Adrenal gland (tissue), 19 donors: ENCODE measurements at places on chromosomes 4 and X. TPM values are rescaled to one million over a fixed set of nuclear protein-coding genes. Genes with fewer than 3 reads are reported as not detected.

GASK1B gene
- 120 TPM for total RNA-seq

DNA sequence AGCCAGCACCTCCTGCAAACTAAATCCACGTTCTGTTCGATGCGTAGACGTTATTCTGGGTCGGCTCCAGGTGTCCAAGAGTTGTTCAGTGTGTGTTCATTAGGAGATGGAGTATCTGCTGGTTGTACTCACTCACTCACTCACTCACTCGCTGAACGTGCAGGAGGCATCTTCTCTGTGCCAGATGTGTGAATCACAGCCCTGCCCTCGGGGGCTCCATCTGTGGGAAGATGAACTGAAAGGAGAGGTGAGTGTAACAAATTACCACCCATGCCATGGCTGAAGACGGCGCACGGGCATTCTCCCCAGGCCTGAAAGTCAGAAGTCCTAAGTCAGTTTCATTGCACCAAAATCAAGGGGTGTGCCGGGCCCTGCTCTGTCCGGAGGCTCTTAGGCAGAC lies 16.1 kb downstream of the NSG1 start:
- no peaks in the 10 kb centered on the region for H3K36me3 ChIP-seq
- H3K27ac ChIP-seq, result no peak overlapping the region
- H3K4me1 ChIP-seq, result no peaks in the 10 kb centered on the region
- H3K27me3 ChIP-seq, result no peaks in the 10 kb centered on the region

DNA sequence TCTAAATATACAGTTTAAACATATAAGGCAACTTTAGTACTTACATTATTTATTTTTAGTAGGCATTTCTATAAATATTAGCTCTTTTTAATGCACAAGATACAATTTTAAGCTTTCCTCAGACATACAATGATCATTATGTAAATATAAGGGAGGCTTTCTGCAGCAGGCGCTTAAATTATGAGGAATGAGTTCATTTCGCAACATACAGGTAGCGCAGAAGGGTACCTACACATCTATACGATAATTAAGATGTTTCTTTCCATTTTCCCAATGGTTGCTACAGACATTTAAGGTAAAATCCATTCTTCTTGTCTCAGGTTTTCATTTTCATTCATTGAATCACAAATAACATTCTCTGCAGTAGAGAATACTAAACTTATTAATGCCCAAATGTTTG lies 1.2 kb downstream of the AASDH start:
- DNase-seq, result no peak
- H3K27me3 ChIP-seq, result no peaks in the 10 kb centered on the region

- H3K27ac ChIP-seq, result no peak overlapping the region
- H3K4me1 ChIP-seq, result no peaks in the 10 kb centered on the region
- H3K27me3 ChIP-seq, result no peaks in the 10 kb centered on the region
- no peak for DNase-seq
- no peak overlapping the region for H3K4me3 ChIP-seq
Observed at GRCh38 chr4:138892483-138893407, 122.8 kb upstream of the NOCT start.

DNA sequence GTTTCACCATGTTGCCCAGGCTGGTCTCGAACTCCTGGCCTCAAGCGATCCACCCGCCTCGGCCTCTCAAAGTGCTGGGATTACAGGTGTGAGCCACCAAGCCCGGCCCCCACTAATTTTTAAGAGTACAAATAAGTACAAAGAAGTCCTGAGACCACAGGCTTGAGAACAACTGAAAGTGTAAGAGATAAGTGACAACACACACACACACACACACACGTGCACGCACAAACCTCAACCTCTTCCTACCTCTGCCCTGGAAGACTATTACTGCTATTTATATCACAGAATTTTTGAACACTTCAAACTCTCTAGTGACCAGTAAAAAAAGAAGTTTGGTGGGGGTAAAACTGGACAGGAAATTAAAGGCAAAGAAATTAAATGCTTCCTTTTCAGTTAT lies 7.5 kb downstream of the KLHL15 start:
- no peaks in the 10 kb centered on the region for H3K36me3 ChIP-seq
- H3K27ac ChIP-seq, result no peak overlapping the region

- no peaks in the 10 kb centered on the region for H3K4me1 ChIP-seq
- peaks cover 3% of the 10 kb centered on the region for H3K27me3 ChIP-seq
- H3K27ac ChIP-seq, result no peak overlapping the region
Observed at GRCh38 chr4:108906006-108906405, 143.2 kb upstream of the ETNPPL start.

MTNR1A gene
- total RNA-seq, result not detected

GRCh38 chrX:50700921-50701320 lies 113.1 kb downstream of the SHROOM4 start:
- no peak overlapping the region for H3K4me3 ChIP-seq
- H3K27me3 ChIP-seq, result no peaks in the 10 kb centered on the region
- H3K4me1 ChIP-seq, result no peaks in the 10 kb centered on the region
- peak; percentile 43 for DNase-seq

DNA sequence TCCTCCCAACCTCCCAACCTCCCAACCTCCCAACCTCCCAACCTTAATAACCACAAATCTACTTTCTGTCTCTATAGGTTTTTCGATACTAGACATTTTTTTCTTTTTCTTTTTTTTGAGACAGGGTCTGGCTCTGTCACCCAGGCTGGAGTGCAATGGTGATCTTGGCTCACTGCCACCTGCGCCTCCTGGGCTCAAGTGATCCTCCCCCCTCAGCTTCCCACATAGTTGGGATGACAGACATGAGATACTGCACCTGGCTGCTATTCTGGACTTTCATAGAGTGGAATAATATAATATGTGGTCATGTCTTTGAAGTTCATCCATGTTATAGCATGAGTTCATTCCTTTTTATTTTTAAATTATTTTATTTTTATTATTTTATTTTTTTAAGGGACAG lies 39.5 kb upstream of the ZFX start:
- DNase-seq, result no peak
- H3K36me3 ChIP-seq, result no peaks in the 10 kb centered on the region
- H3K4me3 ChIP-seq, result no peak overlapping the region
- no peak overlapping the region for H3K27ac ChIP-seq
- H3K27me3 ChIP-seq, result peaks cover 4% of the 10 kb centered on the region

TRPC5OS gene
- not detected for total RNA-seq

DNA sequence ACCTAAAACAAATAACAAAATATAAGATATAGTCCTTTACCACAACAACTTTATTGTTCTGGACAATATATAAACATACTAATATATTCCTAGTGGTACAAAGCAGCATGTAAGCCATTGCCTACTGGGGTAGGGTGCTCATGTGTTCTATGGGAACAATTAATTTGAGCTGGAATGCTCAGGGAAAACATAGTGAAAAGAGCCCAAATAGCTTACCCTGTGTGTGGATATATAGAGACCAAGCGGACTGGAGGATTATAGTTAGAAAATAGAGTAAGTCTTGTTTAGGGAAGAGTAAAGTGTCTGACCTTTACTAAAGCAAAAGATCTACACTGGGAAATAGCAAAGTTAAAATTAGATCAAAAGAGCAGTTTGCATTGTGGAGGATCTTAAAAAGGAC lies 64.8 kb downstream of the MAD2L1 start:
- DNase-seq, result no peak
- H3K4me1 ChIP-seq, result no peaks in the 10 kb centered on the region
- no peak overlapping the region for H3K27ac ChIP-seq
- no peaks in the 10 kb centered on the region for H3K36me3 ChIP-seq
- H3K27me3 ChIP-seq, result no peaks in the 10 kb centered on the region

TCEAL2 gene
- 0.72 TPM for total RNA-seq

TMPRSS11B gene
- not detected for total RNA-seq

- H3K4me3 ChIP-seq, result no peak overlapping the region
- H3K4me1 ChIP-seq, result no peaks in the 10 kb centered on the region
- no peak for DNase-seq
Observed at GRCh38 chr4:169283114-169283509, 12.4 kb upstream of the SH3RF1 start.

- no peak overlapping the region for H3K4me3 ChIP-seq
- H3K36me3 ChIP-seq, result no peaks in the 10 kb centered on the region
- H3K27me3 ChIP-seq, result no peaks in the 10 kb centered on the region
- H3K4me1 ChIP-seq, result no peaks in the 10 kb centered on the region
- H3K27ac ChIP-seq, result no peak overlapping the region
Observed at GRCh38 chr4:5096261-5096660, 45.0 kb downstream of the STK32B start.

GRCh38 chr4:187668526-187669082 lies 327.0 kb upstream of the ZFP42 start:
- no peaks in the 10 kb centered on the region for H3K36me3 ChIP-seq
- no peak for DNase-seq
- no peaks in the 10 kb centered on the region for H3K4me1 ChIP-seq
- no peak overlapping the region for H3K4me3 ChIP-seq
- no peaks in the 10 kb centered on the region for H3K27me3 ChIP-seq
- no peak overlapping the region for H3K27ac ChIP-seq

- no peak for DNase-seq
- no peaks in the 10 kb centered on the region for H3K27me3 ChIP-seq
- H3K4me3 ChIP-seq, result no peak overlapping the region
Observed at GRCh38 chrX:17464194-17464593, 89.2 kb downstream of the NHS start.

CCSER1 gene
- 11.7 TPM for total RNA-seq

DNA sequence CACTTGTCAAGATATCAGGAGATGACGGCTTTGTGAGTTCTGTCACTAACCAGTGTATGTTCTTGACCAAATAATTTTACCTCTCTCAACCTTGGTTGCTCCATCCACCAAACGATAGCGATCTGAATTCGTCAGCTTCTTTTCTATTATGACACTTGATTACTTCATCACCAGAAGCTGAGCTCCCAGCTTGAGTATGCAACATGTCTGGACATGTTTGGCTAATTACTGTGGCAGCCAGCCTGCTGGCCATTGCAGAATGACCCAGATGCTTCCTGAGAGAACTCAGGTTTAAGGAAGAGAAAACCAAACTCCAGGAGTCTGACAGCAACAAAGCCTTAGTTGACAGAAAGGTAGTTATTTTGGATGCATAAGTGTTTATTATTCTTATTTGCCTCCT lies 46.4 kb upstream of the PARM1 start:
- no peaks in the 10 kb centered on the region for H3K27me3 ChIP-seq
- no peak for DNase-seq
- H3K4me3 ChIP-seq, result no peak overlapping the region
- H3K27ac ChIP-seq, result no peak overlapping the region

DNA sequence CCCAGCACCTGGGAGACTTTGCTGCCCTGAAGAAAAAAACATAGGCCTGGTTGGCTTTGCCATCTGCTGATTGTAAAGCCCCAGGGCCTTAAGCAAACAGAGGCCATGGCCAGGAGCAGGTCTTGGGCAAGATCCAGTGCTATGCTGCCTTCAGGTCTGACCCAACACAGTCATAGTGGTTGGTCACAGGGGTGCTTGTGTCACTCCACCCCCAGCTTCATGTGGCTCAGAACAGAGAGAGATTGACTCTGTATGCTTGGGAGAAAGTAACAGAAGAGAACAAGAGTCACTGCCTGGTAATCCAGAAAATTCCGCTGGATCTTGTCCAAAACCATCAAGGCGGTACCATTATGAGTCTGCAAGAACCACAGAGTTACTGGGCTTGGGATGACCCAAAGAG lies 24.4 kb upstream of the SMARCA5 start:
- H3K4me3 ChIP-seq, result no peak overlapping the region
- no peaks in the 10 kb centered on the region for H3K4me1 ChIP-seq
- no peaks in the 10 kb centered on the region for H3K27me3 ChIP-seq
- DNase-seq, result no peak

- H3K4me1 ChIP-seq, result no peaks in the 10 kb centered on the region
- H3K27me3 ChIP-seq, result peaks cover 4% of the 10 kb centered on the region
- no peak for DNase-seq
- H3K27ac ChIP-seq, result no peak overlapping the region
Observed at GRCh38 chr4:73856518-73856917, 3.4 kb downstream of the PF4V1 start.

DNA sequence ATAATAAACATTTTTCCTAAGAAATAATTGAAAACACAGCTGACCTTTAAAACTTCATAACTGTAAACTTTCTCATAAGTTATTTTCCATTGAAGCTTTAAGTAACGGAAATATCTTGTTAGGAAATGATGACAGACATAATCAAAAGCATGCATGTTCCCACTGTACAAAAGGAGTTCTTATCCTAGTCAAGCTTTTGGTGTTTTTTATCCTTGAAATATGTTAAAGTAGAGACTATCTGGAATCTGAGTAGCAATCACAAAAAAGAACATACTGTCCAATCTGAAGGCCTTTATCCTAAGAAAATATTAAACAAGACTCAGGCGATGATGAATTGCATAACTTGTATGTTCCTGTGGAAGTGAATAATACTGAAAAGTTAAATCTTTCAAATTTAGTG lies 14.4 kb downstream of the GEMIN8 start:
- no peaks in the 10 kb centered on the region for H3K36me3 ChIP-seq
- no peak overlapping the region for H3K27ac ChIP-seq
- no peak for DNase-seq

GRCh38 chr4:88109123-88109881 lies 49.1 kb downstream of the ABCG2 start:
- H3K4me3 ChIP-seq, result no peak overlapping the region
- no peak overlapping the region for H3K27ac ChIP-seq
- no peak for DNase-seq
- H3K4me1 ChIP-seq, result peaks cover 8% of the 10 kb centered on the region

CT83 gene
- total RNA-seq, result not detected

DNA sequence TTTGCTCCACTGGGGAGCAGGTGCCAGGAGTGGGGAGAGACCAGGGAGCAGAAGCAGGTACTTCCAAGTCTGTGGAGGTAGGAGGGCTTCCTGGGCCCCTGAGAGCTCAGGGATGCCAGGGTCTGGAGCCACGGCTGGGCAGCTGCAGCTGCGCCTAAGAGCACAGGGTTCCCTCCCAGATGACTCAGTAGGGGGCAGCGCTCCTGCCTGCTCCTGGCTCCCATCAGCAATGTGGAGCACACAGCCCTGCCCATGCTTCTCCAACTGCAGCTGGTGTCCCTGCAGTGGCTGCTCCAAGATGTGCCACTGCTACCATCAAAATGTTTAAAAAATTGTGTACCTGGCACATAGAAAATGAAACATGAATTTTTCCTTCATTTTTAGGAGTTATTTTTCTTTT lies 1028.2 kb downstream of the PCDH7 start:
- DNase-seq, result no peak
- H3K27me3 ChIP-seq, result no peaks in the 10 kb centered on the region
- no peaks in the 10 kb centered on the region for H3K4me1 ChIP-seq
- no peak overlapping the region for H3K27ac ChIP-seq
- no peak overlapping the region for H3K4me3 ChIP-seq
- H3K36me3 ChIP-seq, result no peaks in the 10 kb centered on the region

DNA sequence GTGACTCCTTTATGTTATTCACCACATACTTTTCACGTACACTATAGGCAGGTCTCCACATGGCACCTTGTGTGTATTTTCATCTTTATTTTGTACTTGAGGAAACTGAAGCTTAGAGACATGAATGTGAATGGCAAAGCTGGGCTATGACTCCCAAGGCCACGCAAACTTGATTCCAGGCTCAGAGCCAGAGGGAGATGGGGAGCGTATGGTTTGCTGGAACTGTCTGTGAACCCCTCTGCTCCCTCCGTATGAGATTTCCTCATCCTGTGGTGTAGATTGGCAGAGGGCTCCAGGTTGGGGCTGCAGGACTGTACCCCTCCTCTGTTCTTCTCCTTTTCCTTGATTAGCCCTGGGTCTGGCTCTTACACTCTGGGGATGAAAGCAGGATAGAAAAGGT lies 16.1 kb upstream of the STARD8 start:
- no peaks in the 10 kb centered on the region for H3K4me1 ChIP-seq
- DNase-seq, result no peak
- no peak overlapping the region for H3K4me3 ChIP-seq
- H3K27ac ChIP-seq, result no peak overlapping the region
- H3K27me3 ChIP-seq, result peaks cover 12% of the 10 kb centered on the region
- H3K36me3 ChIP-seq, result no peaks in the 10 kb centered on the region

TASL gene
- total RNA-seq, result 1.6 TPM
